ENCODE measurements at places on chromosomes 5 and 9. TPM values are rescaled to one million over a fixed set of nuclear protein-coding genes. Genes with fewer than 3 reads are reported as not detected.

- DNase-seq = no peak
These were observed 21.0 kb downstream of the APC start for GRCh38 chr5:112758676-112759075.

GRCh38 chr5:71971862-71972261 is 135.4 kb upstream of the MAP1B start:
- no peak for DNase-seq

Gene PLPP1
- 30.0 TPM for total RNA-seq

GRCh38 chr9:108053555-108054061 is 564.0 kb upstream of the KLF4 start:
- no peak for DNase-seq

Gene AGXT2
- total RNA-seq = not detected

DNA sequence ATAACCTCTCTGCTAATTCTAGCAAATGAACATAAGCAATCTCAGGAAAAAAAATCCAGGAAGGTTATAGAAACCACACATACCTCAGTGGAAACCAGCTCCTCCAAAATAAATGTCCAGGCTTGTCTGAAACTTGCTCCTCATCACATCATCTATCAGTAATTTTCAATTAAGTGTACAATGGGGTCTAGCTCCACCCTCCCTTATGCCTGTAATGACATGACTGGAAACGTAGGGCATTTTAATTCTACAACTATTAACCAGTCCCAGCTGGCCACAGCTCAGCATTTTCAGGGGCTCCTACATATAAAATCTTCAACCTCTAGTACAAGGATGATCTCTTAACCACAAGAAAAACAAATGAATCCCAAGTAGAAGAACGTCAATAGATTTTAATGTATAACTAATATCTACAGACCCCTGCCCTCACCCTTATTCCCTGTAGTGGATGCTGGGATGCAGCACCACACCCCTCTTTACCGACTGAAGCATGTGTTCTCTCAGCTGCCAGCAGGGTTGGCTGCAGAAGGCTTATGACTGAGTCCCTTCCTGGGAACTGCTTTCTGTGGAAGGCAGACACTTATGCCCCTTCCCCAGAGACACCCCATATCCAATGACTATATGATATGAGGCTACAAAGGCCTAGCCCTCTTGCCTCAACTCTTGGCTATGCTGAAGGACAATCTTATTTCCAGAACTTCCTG is 6.8 kb downstream of the TSSK1B start:
- no peak for DNase-seq

- no peak for DNase-seq
These were observed 19.7 kb upstream of the SNCAIP start for GRCh38 chr5:122292332-122292731.

- DNase-seq = no peak
These were observed 95.4 kb downstream of the PAM start for GRCh38 chr5:102850503-102850902.

Gene LMNB1
- 191 TPM for total RNA-seq

Gene EPB41L4B
- total RNA-seq = 4.6 TPM

Gene PCDHB4
- total RNA-seq = 2.3 TPM

DNA sequence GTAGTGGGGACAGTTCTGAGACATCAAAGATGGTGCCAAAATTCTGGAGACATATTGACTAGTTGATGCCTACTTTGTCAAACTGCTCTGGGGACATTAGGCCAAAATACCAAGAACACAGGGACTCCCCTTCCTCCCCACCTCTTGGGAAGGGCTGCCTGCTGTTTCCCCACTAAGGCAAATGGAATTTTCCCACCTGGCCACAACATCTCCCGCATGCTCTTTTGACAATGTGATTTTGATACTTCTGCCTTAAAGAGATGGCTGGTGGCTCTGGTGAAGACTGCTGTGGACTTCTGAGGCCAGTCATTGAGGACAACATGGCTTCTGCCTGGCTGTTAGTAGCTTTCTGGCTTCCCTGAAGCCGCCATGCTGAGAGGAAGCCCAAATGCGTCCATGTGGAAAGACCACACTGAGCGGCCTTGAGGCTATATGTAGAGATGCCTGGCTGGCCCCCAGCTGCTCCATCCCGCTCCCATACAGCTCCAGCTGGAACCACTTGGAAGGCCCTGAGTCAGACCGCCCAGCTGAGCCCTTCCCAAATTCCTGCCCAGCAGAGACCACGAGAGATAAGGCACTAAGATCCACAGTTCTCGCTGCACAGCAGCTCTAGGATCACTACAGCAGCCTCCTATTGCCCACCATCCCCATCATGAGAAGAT is 226.7 kb downstream of the SYK start:
- no peak for DNase-seq

Gene PCDHGB3
- 3.4 TPM for total RNA-seq

DNA sequence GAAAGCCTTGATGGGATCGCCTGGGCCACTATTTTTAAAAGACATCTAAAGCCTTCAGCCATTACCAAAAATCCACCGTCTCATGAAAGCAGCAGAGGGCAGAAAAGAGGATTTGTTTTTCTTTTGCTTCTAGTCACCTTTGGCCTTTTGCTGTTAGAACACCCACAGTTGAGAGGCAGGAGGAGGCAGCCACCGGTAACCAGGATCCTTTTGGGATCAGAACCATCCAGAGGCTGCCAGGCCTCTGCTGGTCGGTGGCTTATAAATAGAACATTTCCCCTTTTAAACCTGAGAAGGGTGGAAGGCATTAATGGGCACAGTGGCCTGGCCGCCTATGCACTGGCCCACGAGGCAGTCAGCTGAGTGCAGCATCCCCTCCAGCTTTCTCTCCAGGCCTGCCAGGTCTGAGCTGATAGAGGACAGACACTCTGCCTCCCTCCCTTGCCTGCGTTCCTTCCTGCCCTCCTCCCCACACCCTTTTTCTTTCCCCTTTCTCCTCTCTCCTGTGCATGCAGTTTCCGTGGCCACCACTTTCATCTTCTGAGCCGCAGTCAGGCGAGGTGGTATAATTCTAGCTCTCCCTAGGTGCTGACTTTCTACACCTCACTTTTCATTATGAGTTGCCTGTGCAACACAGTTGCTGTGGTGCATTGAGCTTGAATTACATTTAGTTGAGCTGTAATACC is 253.4 kb downstream of the ARHGAP26 start:
- DNase-seq = no peak

DNA sequence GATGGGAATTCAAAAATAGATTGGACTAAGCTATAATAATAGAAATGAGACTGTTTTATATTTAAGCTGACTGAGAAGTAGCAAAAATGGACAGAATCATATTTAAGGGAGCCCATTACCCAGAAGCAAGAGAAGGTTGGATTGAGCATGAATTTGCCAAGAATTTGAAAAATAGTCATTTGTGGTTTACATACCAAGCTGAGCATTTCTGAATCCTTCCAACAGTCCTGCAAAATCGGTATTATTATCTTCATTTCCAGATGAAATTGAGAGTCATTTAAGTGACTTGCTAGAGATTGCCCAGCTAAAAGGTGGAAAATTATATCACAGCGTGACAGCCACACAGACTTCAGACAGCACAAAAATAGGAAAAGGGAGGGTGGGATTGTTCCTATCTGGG is 48.4 kb downstream of the TNFSF15 start:
- no peak for DNase-seq

DNA sequence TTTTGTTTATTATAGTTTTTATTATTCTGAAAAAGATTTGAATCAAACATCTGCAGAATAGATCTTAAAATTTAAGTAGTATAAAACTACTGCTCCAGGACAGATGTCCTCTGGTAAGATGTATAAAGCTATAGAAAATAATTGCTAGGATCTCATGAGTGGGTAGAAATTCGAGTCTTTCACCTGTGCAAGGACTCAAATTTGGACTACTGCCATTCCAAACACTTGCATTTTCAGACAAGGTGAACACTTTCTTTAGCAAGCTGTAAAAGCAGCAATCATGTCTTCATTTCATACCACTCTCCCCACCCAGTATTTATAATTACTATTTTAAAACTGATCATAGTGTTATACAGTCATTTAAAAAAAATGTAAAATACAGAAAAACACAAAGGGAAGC is 20.7 kb downstream of the SKP2 start:
- DNase-seq = no peak

DNA sequence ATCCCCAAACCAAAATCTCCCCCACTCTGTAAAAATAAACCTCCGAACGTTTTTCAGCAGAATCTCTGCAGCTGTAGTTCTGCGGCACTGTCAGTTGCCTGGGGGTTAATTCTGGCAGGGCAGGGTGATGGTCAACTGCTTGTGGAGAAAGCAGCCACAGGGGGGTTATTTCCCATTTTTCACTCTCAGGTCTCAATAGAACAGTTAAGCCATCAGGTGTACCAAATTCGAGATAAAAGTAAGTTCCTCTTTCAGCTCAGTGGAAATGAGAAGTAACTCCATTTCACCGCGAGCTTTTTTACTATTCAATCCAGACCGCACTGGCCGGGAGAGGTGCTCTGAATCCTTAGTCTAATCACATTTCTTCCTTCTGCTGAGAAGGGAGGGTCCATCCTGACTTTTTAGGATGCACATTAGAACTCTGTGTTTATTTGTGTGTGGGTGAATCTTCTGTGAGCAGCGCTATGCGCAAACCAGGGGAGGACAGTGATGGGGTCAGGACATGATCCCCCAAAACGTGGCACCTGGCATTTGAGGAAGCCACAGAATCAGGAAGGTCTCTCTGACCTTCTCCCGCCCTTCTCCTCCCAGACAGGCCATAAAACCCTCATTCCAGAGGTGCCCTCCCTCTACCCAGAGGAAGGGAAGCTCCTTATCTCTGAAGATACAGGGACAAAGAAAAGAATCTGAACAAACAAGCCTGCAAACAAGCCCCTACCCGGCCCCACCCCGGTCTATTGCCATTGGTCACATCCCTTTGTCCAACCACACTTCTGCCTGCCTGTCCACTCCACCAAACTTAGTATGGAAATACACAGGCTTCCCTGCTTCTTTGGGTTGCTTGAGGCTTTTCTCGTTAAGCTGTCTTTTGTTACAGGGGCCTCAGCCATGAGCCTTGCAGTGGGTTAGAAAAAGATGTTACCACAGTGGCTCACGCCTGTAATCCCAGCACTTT is 229.0 kb downstream of the ROR2 start:
- DNase-seq = peak; percentile 71

DNA sequence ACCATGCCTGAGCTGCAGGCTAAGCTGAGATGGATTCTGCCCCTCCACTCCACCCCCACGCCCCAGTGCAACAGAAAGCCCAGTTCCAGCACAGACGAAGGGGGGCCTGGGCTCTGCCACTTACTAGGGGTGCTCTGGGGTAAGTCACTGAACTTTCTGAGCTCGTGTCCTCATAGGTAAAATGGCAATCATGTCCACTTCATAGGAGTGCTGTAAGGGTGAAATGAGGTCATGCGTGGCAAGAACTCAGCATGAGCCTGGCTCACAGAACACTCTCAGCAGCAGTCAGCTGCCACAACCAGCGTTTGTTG is 8.4 kb upstream of the PSD2 start:
- no peak for DNase-seq

DNA sequence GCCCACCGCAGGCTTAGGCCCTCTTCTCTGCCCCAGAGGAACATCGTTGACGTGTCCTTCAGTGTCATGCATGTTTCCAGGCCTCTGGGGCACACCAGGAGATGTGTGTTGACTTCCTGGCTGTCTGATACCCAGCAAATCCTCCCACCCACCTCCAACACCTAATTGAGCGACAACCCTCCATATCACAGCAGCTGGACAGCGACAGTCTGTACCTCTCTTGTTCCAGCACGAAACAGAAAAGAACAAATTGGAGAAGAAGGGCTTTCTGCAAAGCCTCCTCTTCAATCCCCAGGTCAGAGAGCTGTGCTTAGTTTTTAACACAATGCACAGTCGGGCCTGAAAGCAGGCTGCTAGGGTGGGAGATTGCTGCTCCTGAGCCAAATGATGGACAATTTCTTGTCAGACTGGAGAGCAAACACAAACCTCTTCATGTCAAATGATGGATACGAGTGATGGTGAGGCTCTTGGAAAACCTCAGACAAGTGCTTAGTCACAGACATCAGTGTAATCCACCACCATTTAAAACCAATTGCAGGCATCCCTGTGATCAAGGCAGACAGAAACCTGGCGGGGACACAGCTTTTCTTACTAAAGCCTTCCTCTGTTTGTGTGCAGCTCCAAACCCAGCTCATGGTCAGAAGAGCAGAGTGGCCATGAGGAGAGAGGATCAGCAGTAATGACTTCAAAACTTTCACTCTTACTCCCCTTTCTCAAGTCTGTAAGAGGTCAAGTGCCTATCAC is 110.6 kb downstream of the EBF1 start:
- no peak for DNase-seq

DNA sequence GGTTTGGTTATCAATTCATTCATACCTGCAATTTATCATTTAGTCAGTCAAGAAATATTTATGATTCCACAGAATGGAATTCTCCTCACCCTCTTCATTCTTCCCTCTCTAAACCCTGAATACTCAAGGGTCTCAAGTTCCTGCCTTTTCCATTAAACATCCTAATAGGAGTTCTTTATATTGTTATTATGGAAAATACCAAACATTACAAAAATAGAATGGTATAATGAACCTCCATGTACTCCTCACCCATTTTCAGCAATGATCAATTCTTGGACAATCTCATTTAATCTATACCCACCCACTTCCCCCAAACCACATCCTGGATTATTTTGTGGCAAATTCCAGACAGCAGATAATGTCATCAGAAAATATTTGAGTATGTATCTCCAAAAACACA is 74.5 kb downstream of the ADAMTS12 start:
- no peak for DNase-seq

GRCh38 chr5:76715736-76716455 is at the start of gene F2R:
Gene F2R (plus strand): TSS chr5:76716126. CDS start chr5:76716308, 182 bp downstream.
- DNase-seq = peak; percentile 90

Gene GPR151
- 5.1 TPM for total RNA-seq

DNA sequence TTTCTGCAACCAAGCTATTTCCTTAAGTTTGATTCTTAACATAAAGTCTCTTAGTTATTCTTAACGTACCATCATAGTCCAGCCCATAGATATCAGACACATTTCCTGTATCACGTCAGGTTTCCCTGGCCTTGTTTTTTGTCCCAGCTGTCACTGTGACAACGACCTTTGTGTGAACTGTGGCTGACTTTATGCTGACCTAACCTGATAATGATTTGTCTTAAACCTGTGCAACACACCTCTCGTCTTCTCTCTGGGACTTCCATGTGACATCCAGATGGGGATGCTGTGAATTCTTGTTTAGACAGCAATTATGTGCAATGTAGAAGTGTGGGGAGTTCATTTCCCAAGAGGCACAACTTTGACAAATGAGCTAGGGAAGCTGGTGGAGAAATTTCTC is 662.8 kb downstream of the PTPRD start:
- no peak for DNase-seq

Gene CER1
- 2,562 TPM for total RNA-seq

- no peak for DNase-seq
These were observed 26.4 kb upstream of the JMY start for GRCh38 chr5:79209505-79209904.

Gene SPATA31E1
- total RNA-seq = not detected

Gene GLRA1
- total RNA-seq = not detected

- peak; percentile 97 for DNase-seq
These were observed at the start of gene PDE4D for GRCh38 chr5:59893429-59894227. Gene PDE4D (minus strand): TSS chr5:59893726.

Gene CORO2A
- total RNA-seq = 21.0 TPM

DNA sequence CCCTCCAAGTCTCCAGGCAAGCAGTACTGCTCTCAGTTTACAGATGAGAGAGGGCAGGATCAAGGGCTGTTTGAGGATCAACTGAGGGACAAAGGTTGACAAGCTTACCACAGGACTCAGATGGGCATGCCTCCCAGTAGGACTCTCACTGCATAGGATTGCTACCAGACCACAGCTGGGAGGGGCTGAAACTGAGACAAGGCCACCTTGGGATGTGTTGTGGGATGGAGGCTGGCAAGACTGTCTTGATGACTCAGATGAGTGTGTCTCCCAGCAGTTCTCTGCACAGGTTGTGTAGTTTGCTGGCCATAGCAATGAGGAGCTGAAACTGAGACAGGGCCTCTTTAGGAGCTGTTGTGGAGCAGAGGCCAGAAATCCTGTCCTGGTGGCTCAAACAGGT is 222.2 kb upstream of the IRX1 start:
- DNase-seq = peak; percentile 10

All from endodermal cell (in vitro differentiated cells).